ENCODE measurements at places on chromosomes 2 and 18.
A peak's percentile ranks its signal among the peaks of the same experiment; 100 is the strongest.

- DNase-seq: no peak
These were observed 132.3 kb downstream of the RTP5 start for GRCh38 chr2:242001853-242002252.

GRCh38 chr2:121066526-121066925 is 218.5 kb downstream of the TFCP2L1 start:
- no peak for DNase-seq

- DNase-seq: no peak
These were observed 64.2 kb upstream of the SH3RF3 start for GRCh38 chr2:109064660-109065390.

- DNase-seq: no peak
These were observed 278.6 kb upstream of the KLHL14 start for GRCh38 chr18:33051407-33051806.

- no peak for DNase-seq
These were observed 10.7 kb downstream of the KCNF1 start for GRCh38 chr2:10922307-10923007.

- DNase-seq: no peak
These were observed 394.1 kb upstream of the SYT4 start for GRCh38 chr18:43671431-43671830.

- no peak for DNase-seq
These were observed 42.6 kb downstream of the ARHGAP15 start for GRCh38 chr2:143171817-143172216.

DNA sequence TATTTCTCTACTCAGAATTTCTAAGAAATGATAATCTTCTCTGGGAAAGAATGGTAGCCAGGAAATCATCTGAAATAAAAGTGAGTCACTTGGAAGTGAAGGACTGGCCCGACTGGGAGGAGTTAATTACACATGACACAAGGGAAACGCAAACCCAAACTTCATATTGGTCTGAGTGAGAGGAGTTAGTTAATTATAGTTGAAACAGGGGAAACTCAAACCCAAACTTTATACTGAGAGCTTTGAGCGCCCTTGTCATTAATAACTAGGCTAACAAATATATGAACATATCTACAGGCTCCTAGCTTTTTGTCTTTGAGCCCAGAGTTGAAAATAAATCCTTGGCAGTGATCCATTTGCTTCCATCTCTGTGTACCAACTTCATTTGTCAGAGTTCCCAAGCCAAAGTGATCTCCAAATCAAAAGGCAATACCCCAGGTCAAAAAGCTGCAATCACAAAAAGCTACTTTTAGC is 187.8 kb upstream of the COL3A1 start:
- no peak for DNase-seq

DNA sequence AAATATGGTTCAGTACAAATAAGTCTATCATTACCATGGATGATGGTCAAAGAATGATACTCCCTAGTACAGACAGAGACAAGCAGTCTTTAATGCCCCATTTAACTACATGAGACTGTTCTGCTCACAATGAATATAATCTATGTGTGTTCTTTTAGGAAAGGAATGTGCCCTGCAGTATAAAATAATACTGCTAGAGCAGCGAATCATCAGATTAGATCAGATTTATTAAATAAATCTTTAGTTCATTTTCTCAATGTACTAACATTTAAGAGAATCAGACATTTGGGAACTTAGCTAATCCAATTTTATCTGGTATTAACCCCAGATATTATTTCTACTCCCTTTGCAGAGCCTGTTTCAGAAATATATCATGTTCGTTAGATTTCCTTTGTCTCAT is 272.0 kb upstream of the GCFC2 start:
- no peak for DNase-seq

DNA sequence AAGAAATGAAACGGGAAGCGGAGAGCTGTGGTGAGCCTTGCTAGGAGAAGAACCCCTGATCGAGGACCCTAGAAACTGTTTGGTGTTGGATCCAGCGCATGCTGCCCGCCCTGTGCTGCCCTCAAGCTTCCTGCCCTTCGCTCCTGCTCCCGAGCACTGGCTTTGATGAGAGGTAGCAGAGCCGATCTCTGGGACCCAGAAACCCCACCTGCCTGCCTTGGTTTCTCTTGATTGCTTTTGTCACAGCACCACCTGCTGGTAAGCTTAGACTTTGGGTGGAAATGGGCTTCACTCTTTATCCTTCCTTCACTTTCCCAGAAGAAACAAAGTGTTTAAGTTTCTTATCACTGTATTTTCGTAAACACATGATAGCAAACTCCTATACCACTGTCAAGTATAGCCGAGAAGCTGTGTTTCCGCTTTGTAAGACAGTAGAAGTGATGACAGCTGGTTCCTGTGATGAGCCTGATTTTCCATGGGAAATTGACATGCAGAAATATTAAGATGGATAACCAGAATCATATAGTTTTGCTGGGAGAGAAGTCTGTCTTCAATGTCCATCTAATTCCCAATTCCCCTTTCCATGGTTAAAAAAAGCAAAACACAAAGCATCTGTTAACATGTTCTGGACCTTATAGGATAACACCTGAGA is 267.4 kb downstream of the PHLPP1 start:
- DNase-seq: peak; percentile 29

DNA sequence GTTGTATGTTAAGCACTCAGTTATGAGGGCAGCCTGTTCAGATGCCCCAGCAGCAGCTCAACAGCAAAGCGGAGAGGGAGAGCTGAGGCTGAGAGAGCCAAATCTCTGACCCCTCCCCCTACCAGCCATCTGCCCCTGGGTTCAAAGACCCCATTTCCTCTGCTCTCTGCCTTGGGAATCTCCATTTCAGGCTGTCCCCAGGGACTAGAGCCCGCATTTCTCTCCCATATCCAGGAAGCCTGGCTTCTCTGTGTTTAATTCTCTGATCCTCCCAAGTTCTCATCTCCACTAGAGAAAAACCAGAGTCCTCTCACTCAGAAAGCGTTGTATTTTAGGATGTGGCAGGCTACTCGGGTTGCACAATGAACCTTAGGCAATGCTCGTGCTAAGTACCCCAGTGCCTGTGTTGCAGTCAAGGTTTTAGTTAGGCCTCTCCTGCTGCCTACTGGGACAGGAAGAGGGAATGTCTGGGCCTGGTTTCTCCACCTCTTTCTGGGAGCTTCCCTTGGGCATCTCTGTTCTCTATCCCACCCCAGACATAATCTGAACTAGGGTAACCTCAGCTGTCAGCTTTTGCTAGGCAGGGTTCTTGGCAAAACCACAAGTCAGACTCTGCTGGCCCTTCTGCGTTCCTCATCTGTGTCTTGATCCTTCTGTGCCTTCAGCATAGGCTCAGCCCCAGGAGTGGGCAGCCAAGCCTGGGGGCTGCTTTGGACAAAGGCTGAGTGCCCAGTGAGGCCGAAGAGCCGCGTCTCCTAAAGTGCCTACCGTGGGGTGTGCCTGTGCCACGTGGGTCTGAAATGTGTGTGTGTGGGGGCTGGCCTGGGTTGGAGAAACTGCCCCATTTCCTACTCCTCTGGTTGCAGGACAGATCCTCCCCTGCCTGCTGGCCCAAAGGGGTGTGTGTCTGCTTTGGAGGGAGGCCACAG is 96.8 kb downstream of the STPG4 start:
- no peak for DNase-seq

DNA sequence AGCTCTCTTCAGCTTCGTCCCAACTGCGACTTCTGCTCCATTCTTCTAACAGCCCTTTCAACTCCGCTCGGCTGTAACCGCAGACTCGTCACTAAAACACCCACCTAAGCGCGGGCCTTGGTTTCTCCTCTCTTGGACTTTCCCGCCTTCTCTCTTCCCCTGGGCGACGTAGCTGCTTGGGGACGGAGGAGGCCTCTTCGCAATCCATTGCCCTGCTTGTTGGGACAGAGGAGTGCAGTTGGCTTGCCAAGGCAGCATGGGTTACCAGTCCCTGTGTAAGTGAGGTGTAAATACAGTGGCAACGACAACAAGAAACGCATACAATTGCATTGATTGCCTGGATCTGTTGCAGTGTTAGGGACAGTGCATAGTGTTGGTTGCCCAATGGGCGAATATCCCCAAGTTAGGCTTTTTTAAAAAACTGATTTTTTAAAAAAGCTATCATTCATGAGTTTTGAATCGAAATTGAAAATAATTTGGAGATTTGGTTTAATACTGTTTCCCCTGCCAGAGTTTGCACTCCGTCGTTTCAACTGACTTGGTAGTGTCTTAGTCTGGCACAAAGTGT is 484 bp upstream of the DARS1 start:
- peak; percentile 52 for DNase-seq

GRCh38 chr2:190170673-190171072 is 108.1 kb upstream of the MSTN start:
- DNase-seq: no peak

DNA sequence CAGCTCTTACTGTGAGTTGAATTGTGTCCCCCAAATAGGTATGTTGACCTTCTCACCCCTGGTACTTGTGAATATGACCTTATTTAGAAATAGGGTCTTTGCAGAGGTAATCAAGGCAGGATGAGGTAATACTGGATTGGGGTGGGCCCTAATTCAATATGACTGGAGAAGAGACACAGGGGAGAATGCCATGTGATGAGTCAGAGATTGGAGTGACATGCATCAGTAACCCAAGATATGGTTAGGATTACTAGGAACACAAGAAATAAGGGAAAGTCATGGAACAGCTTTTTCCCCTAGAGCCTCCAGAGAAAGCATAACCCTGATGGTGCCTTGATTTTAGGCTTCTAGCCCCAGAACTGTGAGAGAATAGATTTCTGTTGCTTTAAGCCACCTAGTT is 37.0 kb upstream of the ATP5MC3 start:
- no peak for DNase-seq

DNA sequence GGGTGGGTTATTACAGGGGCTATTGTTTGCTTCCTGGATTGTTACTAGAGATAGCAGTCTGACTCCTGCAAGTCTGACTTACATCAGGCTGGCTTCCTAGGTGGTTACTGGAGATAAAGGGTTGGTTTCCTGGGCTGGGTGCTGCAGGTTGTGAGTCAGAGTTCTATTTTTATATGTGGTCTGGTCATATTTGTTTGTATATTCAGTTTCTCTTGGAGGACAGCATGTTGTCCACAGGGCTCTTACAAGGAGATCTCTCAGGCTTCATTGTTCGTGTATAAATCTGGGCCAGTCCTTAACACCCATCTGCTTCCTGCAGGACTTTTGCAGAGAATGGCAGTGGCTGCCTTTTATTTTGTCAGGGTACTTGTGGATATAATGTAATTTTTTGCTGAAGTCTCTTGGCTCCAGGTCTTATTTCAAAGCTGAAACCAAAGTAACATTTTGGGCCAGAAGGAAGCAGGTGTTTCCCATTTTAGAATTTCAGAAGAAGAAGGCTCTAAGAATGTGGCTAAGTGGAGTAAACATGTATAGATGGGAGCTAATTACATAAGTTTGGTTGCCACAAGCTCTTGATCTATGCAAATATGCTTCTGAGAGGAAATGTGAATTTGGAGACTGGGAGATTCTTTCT is 65.9 kb upstream of the SLC16A14 start:
- DNase-seq: no peak

DNA sequence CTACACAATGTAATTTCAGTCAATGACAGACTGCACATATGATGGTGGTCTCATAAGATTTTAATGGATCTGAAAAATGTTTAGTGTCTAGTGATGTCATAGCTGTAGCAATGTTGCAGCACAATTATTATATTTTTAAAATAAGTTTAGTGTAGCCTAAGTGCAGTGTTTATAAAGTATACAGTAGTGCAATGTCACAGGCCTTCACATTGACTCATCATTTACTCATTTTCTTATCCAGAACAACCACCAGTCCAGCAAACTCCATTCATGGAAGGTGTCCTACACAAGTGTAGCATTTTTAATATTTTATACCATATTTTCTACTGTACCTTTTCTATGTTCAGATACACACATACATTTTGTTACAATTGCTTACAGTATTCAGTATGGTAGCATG is 663.1 kb downstream of the ERBB4 start:
- DNase-seq: no peak

- no peak for DNase-seq
These were observed 44.9 kb downstream of the CYP27C1 start for GRCh38 chr2:127175041-127175721.

DNA sequence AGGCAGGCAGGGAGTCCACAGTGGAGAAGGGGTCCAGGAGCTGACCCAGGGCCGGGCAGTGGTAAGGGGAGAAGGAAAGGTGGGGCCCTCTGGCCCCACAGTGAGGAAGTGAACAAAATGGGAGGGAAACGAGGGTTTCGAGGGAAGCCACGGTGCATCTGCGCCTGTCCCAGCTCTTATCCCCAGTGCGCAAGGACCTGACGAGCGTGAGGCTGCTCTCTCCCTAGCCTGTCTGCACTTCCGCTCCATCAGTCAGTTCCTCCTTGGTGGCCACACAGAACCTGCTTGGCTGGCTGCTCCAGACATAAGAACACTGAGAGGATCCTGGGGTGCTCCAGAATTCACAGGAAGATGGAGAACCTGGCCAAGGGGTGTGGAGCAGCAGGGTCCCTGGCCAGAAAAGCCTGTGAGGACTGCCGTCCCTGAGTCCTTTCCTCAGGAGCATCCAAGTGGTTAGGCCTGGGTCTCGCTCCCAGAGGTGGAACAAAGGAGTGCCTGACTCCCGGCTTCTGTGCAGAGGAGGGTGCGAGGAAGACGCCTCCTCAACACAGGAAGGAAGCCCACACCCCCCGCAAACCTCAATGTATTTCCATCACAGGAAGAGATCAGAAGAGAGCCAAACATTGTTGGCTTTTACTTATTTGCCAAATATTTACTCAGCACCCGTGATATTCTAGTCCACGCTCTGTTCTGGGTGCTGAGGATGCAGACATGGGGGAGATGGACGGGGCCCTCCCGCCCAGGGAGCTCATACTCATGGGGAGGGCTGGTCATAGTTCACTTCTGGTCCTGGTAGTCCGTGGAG is 43.7 kb upstream of the SEMA4C start:
- no peak for DNase-seq

GRCh38 chr18:3297025-3297984 is 35.4 kb downstream of the MYL12B start:
- DNase-seq: peak; percentile 88

DNA sequence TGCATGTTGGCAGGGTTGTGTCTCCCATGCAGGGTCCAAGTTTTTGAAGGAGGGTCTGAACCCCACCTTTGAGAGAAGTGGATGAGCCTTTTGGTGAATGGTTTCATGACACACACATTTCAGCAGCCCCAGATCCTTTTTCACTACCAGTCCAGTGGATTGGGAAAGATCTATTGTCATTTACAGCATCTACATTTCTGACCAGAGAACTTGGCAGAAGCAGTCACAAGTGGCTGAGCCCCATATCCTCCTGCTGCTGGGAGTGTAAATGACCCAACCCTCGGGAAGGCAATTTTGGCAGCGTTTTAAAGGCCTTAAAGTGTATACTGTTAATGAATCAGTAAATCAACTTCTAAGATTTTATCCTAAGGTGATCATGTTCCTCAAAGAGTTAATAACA is 174.1 kb upstream of the RASGRP3 start:
- DNase-seq: no peak

- DNase-seq: no peak
These were observed 9.1 kb downstream of the ERICH2 start for GRCh38 chr2:170779304-170779703.

GRCh38 chr2:230254152-230254881 is 28.8 kb downstream of the SP140 start:
- DNase-seq: no peak

GRCh38 chr2:208415255-208415654 is 8.7 kb downstream of the PTH2R start:
- no peak for DNase-seq
